Hepatocyte (in vitro differentiated cells): ENCODE measurements at places on chromosomes 7 and 10. TPM values are rescaled to one million over a fixed set of nuclear protein-coding genes. Genes with fewer than 3 reads are reported as not detected.

The BPGM gene
- 23.2 and 25.0 TPM in 2 replicates for total RNA-seq

The SPDYE2 gene
- not detected in 2 replicates for total RNA-seq

The CNPY1 gene
- total RNA-seq: not detected in 2 replicates

The ASZ1 gene
- total RNA-seq: not detected in 2 replicates

The INHBA gene
- 8.2 and 10.8 TPM in 2 replicates for total RNA-seq

The VCL gene
- total RNA-seq: 77.3 and 93.4 TPM in 2 replicates

The GJD4 gene
- total RNA-seq: 0.17 TPM in 1 of 2 replicates, not detected in the other

The FGL2 gene
- total RNA-seq: 0.80 and 1.2 TPM in 2 replicates

The WDFY4 gene
- 0.36 and 0.43 TPM in 2 replicates for total RNA-seq

The IRF5 gene
- total RNA-seq: 0.44 and 0.73 TPM in 2 replicates

The TNPO3 gene
- 32.2 and 35.4 TPM in 2 replicates for total RNA-seq

The NUP42 gene
- 34.6 and 47.9 TPM in 2 replicates for total RNA-seq

The OR13A1 gene
- 0.37 TPM in 1 of 2 replicates, not detected in the other for total RNA-seq

The CCZ1B gene
- 16.4 and 25.0 TPM in 2 replicates for total RNA-seq

The MRC1 gene
- 1.8 and 2.4 TPM in 2 replicates for total RNA-seq

The OR2AE1 gene
- total RNA-seq: not detected in 2 replicates

The PALD1 gene
- total RNA-seq: 1.1 and 2.2 TPM in 2 replicates

The GCK gene
- total RNA-seq: 0.72 and 2.5 TPM in 2 replicates

The CDC14C gene
- 0.08 and 0.23 TPM in 2 replicates for total RNA-seq

The FGFR2 gene
- 72.6 and 90.4 TPM in 2 replicates for total RNA-seq

The NKX1-2 gene
- total RNA-seq: 2.0 and 5.2 TPM in 2 replicates

The TLL2 gene
- 0.50 and 0.84 TPM in 2 replicates for total RNA-seq
